ENCODE measurements at places on chromosomes 4 and X.

GRCh38 chr4:8261851-8262535 lies 7.6 kb upstream of the HTRA3 start:
- ATAC-seq, result no peak

- ATAC-seq, result no peak
Observed at GRCh38 chr4:86670756-86671155, 76.6 kb downstream of the PTPN13 start.

DNA sequence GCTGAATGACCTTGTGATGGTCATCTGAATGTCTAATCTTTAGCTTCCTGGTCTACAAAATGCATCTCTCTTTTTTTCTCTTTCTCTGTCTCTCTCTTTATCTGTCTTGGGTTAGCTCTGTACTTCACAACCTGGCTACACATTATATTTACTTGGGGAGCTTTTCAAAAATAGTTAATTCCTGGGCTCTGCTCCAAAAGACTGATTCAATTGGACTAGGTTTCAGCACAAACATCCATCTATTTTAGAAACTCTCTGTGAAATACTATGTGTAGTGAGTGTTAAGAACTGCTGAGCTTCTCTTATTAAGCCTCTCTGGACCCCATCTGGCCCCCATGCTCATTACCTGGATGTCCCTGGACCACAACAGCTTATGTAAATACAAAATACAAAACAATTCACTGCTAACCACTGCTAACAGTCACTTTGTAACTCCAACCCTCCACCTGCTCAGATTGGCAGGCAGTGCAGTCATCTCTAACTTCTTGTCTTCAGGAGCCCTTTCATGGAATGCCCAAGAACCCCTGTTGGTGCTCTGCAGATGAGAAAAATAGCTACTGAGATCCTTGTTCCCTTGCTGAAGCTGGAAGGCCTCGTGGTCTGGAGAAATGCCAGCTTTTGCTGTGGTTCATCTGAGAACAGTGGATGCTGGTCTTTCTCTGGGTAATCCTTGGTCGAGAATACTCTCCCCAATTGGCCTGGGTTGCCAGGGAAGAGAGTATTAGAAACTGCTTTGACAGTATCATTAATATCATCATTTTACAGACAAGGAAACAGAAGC lies 14.8 kb upstream of the BOD1L1 start:
- ATAC-seq, result no peak

DNA sequence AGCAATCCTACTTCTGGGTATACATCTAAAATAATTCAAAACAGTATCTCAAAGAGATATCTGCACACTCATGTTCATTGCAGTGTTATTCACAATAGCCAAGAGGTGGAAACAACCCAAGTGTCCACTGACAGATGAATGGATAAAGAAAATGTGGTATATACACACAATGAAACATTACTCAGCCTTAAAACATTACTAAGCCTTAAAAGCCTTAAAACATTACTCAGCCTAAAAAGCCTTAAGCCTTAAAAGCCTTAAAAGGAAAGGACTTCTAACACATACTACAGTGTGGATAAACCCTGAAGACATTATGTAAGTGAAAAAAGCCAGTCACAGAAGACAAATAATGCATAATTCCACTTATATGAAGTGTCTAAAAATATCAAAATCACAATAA lies 40.3 kb upstream of the TFDP3 start:
- ATAC-seq, result no peak

DNA sequence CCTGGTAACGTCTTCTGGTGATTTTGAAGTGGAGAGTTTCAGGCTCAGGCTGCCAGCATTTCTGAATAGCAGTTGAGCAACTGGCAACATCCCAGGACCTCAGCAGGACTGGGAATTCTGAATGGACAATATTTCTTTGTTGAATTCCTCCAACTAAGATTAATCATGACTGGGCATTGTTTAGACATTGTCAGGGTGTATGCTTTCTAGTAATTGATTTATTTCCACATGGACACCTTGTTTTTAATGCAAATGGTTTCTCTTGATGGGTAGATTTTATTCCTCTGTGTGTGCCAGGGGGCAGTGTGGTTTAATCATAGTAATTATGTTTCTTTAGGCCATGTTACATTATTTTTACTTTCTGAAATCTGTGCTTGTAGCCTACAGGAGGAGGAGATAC lies 1004.7 kb upstream of the LCORL start:
- ATAC-seq, result peak; percentile 31

DNA sequence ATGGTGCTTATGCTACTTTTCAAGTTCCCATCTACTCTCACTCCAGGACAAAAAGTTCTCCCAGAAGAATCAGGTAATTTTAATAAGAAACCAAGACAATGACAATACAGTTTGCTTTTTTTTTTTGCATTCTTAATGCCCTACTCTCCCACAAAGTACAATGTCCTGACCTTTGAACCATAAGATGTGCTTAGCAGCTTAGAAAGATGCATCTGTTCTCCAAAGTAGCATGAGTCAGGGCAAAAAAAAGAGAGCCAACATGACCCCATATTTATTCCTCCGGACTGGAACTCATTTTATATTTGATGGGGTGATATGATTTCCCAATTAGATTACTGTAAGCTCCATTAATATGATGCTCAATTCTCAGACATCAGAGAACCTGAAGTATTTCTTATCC lies 16.5 kb upstream of the PDCL2 start:
- no peak for ATAC-seq

Data from SK-N-SH treated with all-trans-retinoic acid at 6 μM for 48 hours (cell line).